ENCODE measurements at places on chromosomes 5 and 9.

DNA sequence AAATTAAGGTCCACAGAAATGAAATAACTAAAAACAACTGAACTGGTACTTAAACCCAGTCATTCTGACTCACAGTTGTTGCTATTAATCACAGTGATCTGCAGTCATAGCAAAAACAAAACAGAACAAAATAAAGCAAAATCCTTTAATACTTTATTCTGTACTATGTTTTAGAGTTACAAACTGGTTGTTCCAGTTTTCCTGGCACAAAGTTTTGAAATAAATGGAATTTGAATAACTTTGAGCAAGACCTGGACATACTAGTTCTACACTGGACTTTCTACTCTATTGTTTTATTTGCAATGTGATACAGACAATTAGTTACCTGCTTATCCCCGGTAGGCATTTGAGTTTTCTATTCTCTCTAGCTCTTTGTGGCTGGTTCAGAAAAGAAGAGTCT lies 147.9 kb downstream of the DMRT2 start:
- DNase-seq: no peak

DNA sequence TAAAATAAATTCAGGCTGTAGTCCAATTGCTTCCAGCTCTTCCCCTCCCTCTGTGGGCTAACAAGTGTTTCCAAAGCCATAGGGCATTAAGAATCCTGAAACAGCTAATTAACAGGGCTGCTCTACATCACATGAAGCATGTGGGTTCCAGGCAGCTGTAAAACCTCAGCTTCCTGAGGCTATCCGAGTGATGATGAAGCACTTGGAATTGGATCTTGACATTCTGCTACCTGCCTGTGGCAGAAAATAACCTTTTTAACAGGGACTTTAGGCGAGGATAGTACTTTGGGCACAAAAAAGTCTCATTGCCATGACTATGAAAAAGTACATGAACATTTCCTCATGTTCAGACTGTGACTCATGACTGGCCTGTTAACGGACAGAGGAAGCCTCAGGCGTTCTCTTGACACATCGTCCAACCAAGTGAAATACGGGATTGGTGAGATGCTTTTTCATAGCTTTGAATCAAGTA lies 107.2 kb downstream of the PDE4D start:
- no peak for DNase-seq

- no peak for DNase-seq
These were observed 236.1 kb downstream of the DNAH5 start for GRCh38 chr5:13708432-13708831.

GRCh38 chr5:141686648-141687416 lies 4.8 kb upstream of the ARAP3 start:
- no peak for DNase-seq

DNA sequence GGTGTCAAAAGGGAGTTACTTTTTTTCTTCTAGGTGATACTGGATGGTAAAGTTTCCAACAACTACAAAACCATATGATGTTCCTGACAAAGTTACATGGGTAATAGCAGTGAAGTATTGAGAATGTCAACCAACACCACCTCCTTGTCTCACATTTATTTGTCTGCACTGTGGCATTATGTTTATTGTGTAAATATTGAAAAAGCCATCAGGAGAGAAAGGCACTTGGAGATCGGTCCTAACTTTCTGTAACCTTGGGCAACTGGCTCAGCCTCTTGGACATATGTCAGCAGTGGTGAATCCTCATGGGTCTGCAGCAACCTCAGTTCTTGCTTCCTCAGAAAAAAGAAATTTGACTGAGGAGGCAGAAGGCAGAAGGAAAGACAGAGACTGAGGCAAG lies 50.0 kb upstream of the ICE1 start:
- no peak for DNase-seq

GRCh38 chr5:122195802-122196394 lies 66.6 kb downstream of the ZNF474 start:
- no peak for DNase-seq

- DNase-seq: no peak
These were observed 40.8 kb downstream of the ADAMTS2 start for GRCh38 chr5:179304466-179304865.

DNA sequence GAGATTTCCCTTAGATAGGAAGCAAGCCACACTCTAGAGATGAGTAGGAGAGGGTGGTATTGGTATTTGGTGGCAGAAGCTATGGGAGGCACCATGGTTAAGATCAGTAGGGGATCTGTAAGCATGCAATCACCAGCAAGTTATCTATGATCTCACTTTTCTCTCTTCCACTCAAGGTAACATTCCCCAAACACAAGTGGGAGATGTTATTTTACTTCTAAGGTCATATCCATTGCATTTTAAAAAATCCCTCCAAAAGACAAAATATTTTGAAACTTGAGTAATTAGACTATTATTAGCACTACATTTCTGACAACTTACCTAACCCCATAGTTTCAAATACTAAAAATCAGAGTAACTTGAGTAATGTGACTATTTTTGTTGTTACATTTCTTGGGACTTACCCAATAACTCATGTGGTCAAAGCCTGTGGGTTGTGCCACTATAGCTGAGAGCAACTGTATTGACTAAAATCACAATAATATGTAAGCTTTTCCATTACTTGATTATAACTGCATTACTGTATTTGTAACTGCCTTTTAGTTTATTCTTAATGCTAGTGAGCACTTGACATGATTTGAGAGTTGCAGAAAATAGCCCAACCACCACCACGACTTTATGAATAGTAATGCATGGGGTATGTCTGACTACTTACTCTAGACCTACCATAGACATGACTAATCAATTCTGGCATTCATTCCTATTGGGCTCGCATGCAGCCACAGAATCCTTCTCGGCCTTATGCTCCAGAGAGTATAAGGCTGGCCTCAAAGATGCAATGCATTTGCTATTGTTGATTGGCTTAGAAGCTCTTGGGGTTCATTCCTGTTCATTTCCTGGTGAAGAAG lies 264.7 kb downstream of the TRIM32 start:
- no peak for DNase-seq

DNA sequence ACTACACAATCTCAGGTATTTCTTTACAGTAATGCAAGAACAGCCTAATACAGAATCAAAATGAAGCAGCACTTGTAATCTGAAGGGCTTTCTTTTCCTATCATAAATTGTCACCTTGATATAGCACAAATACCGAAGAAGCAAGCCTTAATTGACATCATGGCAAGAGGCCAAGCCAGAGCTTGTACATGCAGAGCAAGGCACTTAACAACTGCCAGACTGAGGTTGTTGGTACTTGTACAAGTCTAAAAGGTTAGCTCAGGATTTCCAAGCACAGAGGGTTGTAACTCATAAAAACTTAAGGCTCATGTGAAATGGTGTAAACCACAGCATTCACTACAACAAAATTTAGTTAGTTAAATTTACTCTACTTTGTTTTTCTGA lies 158.8 kb upstream of the SPEF2 start:
- no peak for DNase-seq

DNA sequence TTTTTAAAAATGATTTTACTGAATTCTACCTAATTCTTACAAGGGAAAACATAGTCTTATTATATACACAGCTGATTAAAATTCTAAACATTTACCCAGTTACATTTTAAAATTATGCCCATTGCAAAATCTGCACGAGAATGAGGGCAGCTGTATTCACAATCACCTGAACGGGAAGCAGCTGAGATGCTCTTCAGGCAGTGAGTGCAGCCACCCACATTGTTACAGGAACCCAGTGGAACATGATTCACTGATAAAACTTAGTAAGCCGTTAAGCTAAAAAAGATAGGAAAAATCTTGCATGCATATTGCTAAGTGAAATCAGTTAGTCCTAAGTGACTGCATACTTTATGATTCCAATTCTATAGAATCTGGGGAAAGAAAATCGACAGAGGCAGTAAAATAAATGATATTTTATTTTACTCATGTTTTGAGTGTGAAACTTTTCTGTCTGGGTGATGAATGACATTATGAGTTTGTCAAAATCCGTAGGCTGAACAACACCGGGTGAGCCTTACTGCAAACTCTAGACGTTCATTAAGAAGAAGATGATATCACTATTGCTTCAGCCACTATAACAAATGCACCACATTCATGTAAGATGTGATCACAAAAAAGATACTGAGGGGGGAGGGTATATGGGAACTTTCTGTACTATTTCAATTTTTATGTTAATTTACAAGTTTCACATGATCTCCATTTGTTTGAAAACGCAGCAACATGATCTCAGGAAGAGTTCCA lies 39.1 kb upstream of the FLT4 start:
- no peak for DNase-seq

GRCh38 chr9:132669698-132670456 lies at the start of gene DDX31:
Gene DDX31 (minus strand): TSS chr9:132669983. CDS start chr9:132669934, 49 bp downstream.
- DNase-seq: peak; percentile 93

- DNase-seq: peak; percentile 70
These were observed 1.6 kb downstream of the NR2F1 start for GRCh38 chr5:93584596-93585040.

- DNase-seq: no peak
These were observed 111.1 kb downstream of the RGS3 start for GRCh38 chr9:113574441-113575262.

GRCh38 chr5:40570408-40571129 lies 109.1 kb upstream of the PTGER4 start:
- DNase-seq: no peak

- DNase-seq: no peak
These were observed 48.3 kb downstream of the PALM2AKAP2 start for GRCh38 chr9:109828254-109828653.

DNA sequence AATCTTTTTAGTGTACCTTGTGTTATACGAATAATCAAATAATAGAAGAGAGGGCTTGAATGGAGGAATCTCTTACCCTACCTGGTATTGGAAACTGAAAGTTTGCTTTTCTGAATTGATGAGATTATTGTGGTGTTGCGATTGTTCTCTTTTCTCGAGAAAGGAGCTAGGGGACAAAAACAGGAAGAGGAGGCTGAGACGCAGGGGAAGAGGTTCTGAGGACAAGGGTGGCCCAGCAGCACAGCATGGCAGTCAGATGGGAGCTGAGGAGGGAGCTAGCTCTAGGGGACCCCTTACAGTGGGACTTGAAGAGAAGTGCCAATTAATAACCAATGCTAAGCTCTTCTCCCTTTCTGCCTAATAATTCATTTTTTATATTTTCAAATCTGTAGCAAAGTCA lies 183.3 kb upstream of the DMAC1 start:
- no peak for DNase-seq

DNA sequence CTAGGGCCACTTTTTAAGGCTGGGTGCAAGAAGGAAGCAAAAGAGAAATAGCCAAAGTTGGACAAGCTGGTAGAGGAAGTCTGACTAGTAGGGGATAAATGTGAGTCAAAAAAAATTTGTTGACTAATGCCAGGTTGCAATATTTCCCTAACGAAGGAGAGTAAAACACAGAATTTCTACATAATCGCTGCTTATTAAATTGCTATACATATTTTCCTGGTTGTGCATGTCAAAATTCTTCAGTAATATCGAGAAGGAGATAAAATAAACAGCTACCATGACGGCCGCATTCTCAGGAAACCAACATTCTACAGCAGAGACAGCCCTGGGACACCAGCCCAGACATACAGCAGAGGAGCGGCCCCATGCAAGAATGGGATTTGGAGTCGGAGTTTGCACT lies 148.3 kb downstream of the ESM1 start:
- DNase-seq: no peak

GRCh38 chr9:127205952-127206351 lies 58.6 kb upstream of the GARNL3 start:
- DNase-seq: no peak

- peak; percentile 79 for DNase-seq
These were observed at the start of gene PBX3 for GRCh38 chr9:125747053-125747764. Gene PBX3 (plus strand): TSS chr9:125747373.

- no peak for DNase-seq
These were observed 94.4 kb upstream of the ITGA1 start for GRCh38 chr5:52693280-52693679.

DNA sequence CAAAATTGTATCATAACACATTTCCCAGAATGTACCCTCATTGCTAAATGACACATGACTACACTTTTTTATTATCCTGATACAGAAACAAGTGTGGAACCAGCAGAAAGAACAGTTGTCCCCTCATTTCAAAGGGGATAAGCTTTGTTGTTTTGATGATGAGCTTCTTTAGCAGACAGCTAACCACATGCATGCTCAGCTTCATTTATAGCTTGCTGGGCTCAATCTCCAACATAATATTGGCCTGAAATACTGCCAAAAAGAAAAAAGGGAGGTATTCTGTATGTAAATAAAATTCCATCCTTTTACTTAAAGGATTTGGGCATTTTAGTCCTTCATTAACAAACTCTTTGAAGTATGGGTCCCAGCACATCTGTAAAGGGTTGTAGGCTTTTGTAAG lies 120.4 kb downstream of the SPATA31D1 start:
- DNase-seq: no peak

GRCh38 chr5:157269165-157269671 lies 3.3 kb downstream of the CYFIP2 start:
- DNase-seq: no peak

GRCh38 chr9:101512116-101512515 lies 21.5 kb upstream of the RNF20 start:
- no peak for DNase-seq

GRCh38 chr9:104386425-104387069 lies 117.5 kb upstream of the OR13F1 start:
- no peak for DNase-seq

- no peak for DNase-seq
These were observed 41.3 kb upstream of the HAND1 start for GRCh38 chr5:154519359-154519758.

GRCh38 chr5:112933651-112934365 lies 11.8 kb upstream of the REEP5 start:
- no peak for DNase-seq

DNA sequence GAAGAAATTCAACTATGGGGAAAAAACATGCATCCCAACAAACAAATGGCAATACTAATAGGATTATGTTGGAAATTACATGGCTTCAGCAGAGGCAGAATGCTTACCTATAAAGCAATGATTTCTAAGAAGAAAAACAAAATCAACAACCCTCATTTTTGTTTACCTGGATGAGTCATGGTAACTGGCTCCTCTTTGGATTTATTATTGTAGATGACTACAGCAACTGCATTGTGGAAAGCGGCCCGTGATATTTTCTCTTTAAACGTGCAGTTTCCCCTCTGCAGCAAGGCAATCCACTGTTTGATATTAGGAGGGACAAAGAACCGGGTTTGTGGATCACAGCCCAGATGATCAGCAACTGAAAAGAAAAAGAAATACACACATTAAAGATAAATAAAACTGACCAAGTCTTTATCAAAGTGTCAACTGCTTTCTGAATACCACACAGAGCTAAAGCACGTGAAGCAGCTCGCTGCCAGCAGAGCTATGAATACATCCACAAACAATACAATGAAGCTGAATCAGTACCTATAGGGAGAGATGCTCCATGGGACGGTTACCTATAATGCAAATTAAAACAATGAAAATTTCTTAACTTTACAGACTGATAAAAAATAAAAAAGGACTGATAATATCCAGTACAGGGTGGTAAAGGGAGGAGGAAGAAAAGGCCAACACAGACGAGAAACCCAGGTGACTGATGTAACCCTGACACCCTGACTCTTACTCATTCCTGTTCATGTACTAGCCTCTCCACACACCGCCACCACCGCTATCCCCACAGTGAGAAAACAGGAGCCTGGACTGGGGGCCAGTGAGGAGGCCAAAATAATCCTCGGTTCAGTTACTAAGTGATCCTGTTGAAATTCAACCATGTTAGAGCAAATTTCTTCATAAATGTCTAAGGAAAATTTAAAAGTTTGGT lies 31.0 kb downstream of the RNF130 start:
- no peak for DNase-seq

- no peak for DNase-seq
These were observed 304.1 kb downstream of the ARRDC3 start for GRCh38 chr5:91079037-91079436.

All from ecto neural progenitor cell (in vitro differentiated cells).